ENCODE measurements at places on chromosomes 11 and 22. TPM values are rescaled to one million over a fixed set of nuclear protein-coding genes. Genes with fewer than 3 reads are reported as not detected.

DSCAML1 gene
- polyA plus RNA-seq, result 1.3 TPM

RBFOX2 gene
- polyA plus RNA-seq, result 529 TPM

APOA4 gene
- not detected for polyA plus RNA-seq

RRP8 gene
- polyA plus RNA-seq, result 26.4 TPM

MUC5AC gene
- not detected for polyA plus RNA-seq

SLC5A1 gene
- not detected for polyA plus RNA-seq

MS4A7 gene
- polyA plus RNA-seq, result 0.10 TPM

C11orf91 gene
- polyA plus RNA-seq, result not detected

SLC25A45 gene
- polyA plus RNA-seq, result not detected

ANO5 gene
- polyA plus RNA-seq, result 3.6 TPM

CASP5 gene
- not detected for polyA plus RNA-seq

ST14 gene
- polyA plus RNA-seq, result not detected

CAPN5 gene
- 20.5 TPM for polyA plus RNA-seq

C22orf31 gene
- polyA plus RNA-seq, result not detected

SSH3 gene
- 1.4 TPM for polyA plus RNA-seq

TRIM6 gene
- not detected for polyA plus RNA-seq

PPP1R14B gene
- polyA plus RNA-seq, result 475 TPM

CYTH4 gene
- polyA plus RNA-seq, result not detected

DDI1 gene
- polyA plus RNA-seq, result not detected

GPHA2 gene
- not detected for polyA plus RNA-seq

EIF3M gene
- 333 TPM for polyA plus RNA-seq

KLHDC7B gene
- polyA plus RNA-seq, result not detected

CRYBB2 gene
- 2.4 TPM for polyA plus RNA-seq

DCPS gene
- 6.4 TPM for polyA plus RNA-seq

MYBPC3 gene
- polyA plus RNA-seq, result not detected

LRRC10B gene
- polyA plus RNA-seq, result 12.4 TPM

SESN3 gene
- polyA plus RNA-seq, result 9.4 TPM

TMEM191C gene
- polyA plus RNA-seq, result 81.8 TPM

RASGRP2 gene
- polyA plus RNA-seq, result 13.9 TPM

SMIM38 gene
- polyA plus RNA-seq, result 1.9 TPM

PIK3C2A gene
- polyA plus RNA-seq, result 24.9 TPM

OLFML1 gene
- polyA plus RNA-seq, result not detected

OR51I1 gene
- not detected for polyA plus RNA-seq
